ENCODE measurements at places on chromosomes 2 and 18.

DNA sequence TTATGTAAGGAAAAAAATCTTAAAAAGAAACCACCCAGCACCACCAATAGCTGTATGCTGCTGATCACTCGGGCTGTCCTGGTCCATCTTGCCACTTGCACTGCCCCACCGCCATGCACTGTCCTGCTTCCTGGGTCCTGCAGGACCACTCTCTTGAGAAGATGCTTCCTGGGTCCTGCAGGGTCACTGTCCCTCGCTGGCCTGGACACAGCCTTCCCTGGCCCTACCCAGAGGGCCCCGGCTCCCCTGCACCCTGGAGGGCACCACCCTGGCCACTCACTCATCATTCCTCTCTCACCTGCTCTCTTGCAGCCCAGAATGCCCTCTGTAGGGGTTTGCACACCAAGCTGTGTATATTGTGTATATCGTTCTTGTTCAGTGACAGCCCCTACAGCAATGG, 2.4 kb upstream of the OTOS start:
- no peak for DNase-seq

DNA sequence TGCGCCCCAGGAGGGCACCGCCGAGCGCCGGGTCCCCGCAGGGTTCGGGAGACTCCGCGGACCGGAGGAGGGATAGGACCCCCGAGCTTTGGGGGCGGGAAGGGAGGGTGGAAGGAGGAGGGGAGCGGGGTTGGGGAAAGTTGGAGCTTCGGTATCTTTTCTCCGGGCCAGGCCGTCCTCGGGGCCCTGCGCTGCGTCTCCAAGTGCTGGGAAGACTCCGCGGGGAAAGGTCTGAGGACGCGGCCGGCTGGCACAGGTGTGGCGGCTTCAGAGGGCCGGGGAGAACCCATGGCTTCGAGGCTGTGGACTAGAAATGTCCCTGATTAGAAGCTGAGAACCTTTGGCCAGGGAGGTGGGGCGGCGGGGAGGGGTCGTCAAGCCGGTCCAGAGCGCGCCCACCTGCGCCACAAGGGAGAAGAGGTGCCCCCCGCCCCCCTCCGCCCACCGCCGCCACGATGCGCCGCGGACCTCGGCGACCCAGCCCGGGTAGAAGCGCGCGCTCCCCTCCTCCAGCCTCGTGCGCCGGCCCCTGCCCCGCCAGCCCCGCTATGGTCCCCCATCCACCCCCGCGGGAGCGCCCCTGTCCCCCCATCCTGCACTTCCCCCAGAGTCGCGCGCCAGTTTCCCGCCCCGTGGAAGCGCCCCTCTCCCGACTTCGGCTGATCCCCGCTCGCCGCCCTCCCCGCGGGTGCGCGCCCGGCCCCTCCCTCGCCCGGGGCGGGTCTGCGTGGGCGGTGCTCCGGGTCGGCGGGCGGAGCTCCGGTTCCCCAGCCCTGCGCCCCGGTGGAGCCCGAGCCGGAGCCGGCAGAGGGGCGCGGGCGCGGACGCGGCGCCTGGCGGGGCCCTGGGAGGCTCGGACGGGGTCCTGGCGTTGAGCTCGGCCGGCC, at the start of gene SNTG2:
SNTG2 (plus strand) TSS at position 770 of the 887 bp plus-strand sequence. CDS start 148 bp downstream, outside the sequence.
- DNase-seq = peak; percentile 19

GRCh38 chr2:47819834-47820233, 36.9 kb downstream of the MSH6 start:
- no peak for DNase-seq

DNA sequence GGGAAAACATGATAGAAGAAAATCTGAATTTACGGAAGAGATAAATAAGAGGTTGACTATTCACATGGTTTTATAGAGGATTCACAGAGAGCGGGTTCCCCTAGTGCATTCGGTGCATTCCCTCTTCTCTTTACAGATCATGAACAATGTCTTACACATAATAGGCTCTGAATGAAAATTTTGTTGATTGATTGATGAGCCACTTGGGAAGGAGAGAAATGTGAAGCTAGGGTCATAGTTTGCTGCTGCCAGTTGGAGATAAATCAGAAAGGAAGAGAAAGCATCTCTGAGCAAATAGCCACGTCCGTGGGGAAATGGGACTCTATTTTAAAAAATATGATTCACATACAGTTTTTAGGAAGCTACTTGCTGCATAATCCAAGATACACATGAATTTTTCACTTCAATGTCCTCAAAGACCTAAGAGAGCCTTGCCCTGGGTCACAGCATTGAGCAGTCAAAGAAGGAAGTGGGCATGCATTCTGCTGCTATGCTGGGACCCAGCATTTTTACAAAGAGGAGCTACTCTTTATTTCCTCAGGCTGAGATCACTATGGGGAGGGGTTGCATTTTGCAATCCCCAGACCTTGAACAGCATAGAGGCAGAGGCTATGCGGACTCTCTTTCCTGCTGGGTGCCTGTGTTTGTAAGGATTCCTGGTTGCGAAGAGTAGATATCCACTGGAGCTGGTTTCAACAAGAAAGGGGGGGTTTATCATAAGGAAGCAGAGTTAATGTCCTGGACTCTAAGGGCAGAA, 395.3 kb downstream of the TSN start:
- no peak for DNase-seq

- DNase-seq = no peak
Measured at GRCh38 chr2:101998896-101999789, 7.4 kb downstream of the IL1R2 start.

DNA sequence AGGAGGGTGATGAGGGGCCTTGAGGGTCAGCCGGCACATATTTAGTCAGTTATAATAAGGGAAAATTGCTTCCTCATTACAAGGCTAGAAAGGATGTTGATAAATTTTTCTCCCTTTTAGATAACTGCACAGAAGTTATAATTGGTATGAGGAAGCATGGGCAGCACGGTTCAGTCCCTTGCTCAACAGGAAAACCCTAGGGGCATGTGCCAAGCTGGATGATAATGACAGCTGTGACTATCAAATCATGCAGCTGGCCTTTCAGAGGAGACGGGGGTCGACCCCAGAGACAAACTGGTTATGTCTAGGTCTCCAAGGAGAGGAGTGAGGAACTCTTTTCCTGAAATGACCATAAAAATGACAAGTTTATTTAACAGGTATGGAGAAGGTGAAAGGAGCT, 448.1 kb upstream of the VRK2 start:
- no peak for DNase-seq

GRCh38 chr2:230447455-230448451, 31.8 kb downstream of the SP100 start:
- no peak for DNase-seq

DNA sequence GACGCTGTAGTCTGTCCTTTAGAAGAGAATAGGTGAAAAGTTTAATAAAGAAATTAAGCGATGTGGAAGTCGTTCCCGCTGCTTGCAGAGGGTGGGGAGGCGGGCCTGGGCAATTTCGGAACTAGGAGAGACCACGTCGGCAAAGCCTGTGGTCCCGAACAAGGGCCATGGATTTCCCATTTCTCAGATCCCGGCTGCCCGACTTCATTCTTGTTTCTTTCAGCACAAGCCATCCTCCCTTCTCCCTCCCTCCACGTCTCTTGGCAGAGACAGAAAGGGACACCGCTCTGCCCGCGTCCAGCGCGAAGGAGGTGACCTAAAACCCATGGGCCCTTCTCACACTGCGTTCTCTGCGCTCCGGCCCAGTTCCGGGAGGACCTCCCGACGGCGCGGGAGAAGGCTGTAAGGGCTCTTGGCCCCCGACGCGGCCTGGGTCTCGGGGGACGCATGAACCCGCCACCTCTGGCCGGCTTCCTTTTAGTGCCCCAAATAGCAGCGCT, 2.2 kb upstream of the BCL2L11 start:
- DNase-seq = no peak

DNA sequence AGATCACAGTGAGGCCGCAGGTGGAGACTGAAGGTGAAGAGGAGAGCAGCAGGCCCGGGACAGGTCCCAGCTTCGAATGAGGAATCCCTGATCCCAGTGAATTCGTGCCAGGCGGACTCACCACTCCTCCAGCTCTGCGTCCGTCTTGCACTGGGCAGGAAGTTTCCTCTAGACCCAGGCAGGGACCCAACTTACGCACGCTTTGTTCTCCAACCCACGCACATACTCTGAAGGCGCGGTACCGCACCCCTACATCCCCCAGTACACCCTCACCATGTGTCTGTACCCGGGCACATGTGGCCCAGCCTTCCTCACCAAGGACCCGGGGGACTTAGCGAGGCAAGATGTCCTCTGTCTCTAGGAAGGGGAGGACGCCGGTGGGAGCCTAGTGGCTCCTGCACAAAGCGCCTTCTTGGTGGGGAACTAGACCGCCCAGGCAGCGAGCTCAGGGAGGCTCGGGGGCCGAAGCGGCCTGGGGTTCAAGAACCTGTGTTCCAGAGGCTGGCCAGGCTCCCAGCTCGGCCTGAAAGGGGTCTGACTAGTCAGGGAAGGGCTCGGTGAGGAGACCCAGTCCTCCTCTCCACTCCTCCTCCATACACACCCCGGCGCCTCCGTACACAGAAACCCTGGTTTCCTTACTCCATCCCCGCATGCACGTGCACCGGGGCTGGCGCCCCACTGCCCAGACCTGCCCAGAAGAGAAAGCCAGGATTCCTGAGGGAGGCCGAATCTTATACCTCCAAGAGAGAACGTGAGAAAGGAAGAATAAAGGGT, 38.3 kb upstream of the ATP6V1B1 start:
- no peak for DNase-seq

DNA sequence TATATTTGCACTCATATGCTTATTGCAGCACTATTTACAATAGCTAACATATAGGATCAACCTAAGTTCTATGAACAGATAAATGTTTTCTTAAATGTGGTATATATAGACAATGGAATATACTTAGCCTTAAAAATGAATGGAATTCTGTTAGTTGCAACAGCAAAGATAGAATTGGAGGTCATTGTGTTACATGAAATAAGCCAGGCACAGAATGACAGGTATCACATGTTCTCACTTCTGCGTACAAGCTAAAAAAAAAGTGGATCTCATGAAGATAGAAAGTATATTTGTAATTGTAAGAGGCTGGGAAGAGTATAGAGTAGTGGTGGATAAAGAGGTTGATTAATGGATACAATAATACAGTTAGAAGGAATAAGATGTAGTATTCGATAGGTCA, 255.5 kb upstream of the SETBP1 start:
- no peak for DNase-seq

DNA sequence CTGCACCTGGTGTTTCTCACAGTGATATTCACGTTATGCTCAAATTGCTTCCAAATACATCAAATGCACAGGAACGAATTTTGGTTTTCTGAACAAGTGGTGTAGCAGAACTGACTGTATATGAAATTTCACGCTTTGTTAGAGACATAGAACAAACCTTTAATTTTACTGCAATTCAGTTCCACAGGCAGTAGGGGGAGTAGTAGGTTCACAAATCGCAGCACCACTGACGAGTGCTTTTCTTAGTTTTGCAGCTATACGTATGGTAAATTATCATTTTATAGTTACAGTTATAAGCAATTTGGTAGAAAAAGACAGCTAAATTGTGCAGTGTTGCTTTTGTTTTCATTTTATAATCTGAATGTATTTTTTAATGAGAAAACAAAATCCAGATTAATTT, 113.3 kb downstream of the KIAA1328 start:
- no peak for DNase-seq

DNA sequence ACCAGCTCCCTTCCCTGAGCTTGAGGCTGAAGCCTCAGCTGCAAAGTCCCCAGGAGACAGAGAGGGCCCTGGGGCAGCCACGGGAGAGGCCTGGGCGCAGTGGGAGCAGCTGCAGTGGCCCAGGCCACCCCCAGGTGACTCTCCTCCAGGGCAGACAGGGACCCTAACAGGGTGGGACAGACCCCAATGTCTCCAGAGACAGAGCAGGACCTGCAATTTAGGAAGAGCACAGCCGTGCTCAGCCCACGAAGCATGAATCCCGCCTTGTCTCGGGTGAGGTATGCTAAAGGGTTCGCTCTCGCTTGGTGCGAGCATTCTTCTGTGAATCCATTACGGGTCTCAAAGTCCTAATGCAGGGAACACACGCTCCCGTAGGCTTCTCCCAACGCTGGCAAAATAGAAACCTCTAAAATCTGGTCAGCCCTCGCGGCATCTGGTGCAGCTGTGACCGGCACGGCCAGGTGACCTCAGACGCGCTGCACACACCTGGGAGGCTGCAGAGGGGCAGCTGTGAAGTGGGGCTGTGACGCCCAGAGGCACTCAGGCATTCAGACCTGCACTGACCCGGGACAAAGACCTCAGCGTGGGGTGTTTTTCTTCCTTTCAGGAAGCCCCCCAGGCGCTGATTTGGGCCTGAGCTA, 12.6 kb downstream of the MBP start:
- no peak for DNase-seq

GRCh38 chr2:8146132-8147005, 535.5 kb upstream of the ID2 start:
- no peak for DNase-seq

- no peak for DNase-seq
Measured at GRCh38 chr2:85862426-85862825, 26.4 kb downstream of the ST3GAL5 start.

- DNase-seq = no peak
Measured at GRCh38 chr18:65016631-65017371, 734.0 kb upstream of the CDH7 start.

GRCh38 chr2:42360493-42360889, 526 bp downstream of the COX7A2L start:
- DNase-seq = no peak

- DNase-seq = no peak
Measured at GRCh38 chr18:36628435-36629137, 200.2 kb downstream of the TPGS2 start.

- DNase-seq = no peak
Measured at GRCh38 chr2:215360596-215360995, 48.7 kb downstream of the ATIC start.

DNA sequence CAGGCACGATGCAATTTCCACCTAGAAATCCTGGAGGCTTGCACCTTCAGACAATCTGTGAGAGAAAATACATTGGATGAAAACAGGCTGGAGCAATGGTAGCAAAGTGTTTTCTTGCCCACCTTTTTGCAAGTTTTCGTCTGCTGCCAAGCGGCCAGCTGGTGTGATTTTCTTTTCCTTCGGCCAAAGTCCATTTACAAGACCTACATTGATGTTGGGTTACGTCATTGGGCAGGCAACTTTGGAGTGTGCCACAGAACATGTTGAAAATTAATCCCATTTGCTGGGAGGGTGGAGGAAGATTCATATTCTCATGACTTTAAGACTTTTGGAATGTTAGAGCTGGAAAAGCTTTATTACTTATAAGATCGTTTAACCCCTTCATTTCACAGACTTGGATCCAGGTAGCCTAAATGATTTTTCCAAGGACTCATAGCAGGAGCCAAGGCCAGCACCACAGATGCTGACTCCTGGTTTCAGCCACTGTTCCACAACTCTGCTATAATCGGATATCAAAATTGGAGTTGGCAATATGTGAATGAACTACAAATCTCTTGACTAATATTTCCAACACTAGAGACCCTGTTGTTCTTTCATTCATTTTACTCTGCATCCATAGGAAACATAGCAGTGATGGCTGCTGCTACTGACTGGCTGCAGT, 352.1 kb downstream of the RND3 start:
- no peak for DNase-seq

DNA sequence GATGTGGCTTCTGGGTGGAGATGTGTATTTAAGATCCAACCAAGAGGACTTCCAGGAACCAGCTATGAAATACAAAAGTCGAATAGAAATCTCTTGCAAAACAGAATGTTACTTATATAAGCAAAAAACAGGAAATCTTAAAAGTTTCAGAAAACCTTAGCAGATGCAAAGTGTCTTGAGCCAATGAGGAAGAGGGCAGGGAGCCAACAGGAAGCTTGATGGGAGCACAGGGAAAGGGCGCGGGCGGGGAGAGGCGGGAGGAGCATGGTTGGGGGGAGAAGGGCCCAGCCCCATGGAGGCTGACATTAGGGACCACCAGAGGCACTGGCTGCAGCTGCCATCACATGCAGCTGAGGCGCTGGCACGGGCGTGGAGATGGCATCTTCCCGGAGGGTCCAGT, 203.3 kb downstream of the SNTG2 start:
- no peak for DNase-seq

GRCh38 chr2:174339561-174340399, 5.0 kb downstream of the SP9 start:
- no peak for DNase-seq
